ENCODE measurements at places on chromosomes 2 and 18.

DNA sequence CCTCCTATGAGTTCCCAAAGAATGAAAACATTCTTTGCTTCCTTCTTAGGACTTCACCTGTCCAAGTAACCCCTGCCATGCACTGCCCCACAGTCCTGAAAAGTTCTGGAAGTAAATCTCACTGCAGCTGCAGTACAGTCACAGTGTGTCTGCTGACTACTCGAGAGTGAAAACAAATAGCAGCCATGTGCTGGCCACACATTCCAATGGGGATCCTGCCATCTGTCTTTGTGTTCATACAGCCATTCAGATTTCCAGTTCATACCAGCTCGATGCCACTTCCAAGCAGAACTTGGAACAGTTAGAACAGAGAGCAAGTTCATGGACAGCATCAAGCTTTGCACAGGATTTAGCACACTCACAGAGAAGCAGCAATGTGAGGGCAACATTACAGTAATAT, 629.9 kb upstream of the ACVR2A start:
- no peak for DNase-seq

DNA sequence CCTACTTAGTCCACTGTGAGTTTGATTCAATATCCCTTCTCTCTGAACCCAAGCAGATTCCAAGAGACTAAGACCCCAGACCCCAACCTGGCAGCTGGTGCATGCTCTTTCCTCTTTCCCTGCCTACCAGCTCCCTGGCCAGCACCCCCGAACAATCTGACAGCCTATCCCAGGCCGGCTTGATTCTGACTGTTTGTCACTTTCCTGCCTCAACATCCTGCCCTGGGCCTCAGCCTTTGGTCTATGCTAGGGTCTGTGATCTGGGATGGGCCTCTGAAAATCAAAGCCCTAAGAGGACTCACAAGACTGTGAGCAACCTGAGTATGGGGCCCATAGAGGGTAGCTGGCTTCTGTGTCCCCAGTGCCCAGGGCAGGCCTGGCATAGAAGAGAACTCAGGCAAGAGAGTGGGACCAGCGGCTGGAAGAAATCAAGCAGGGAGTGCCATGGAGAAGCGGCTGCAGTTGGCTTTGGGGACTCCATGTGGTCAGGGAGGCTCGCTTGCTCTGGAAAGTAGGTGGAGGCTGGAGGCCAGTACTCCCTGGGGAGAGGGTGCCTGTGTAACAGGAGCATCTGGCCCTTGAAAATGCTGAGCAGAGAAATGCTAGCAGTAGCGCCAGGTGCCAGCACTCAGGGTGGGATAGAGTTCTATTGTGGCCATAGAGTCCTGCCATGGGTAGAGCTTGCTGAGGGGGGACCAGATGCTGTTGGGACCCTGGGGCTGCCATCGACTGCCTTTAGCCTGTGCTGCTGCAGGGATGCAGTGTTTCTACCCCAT, 343.9 kb downstream of the DYSF start:
- no peak for DNase-seq

GRCh38 chr2:37349231-37349860, 4.9 kb downstream of the QPCT start:
- DNase-seq = no peak

DNA sequence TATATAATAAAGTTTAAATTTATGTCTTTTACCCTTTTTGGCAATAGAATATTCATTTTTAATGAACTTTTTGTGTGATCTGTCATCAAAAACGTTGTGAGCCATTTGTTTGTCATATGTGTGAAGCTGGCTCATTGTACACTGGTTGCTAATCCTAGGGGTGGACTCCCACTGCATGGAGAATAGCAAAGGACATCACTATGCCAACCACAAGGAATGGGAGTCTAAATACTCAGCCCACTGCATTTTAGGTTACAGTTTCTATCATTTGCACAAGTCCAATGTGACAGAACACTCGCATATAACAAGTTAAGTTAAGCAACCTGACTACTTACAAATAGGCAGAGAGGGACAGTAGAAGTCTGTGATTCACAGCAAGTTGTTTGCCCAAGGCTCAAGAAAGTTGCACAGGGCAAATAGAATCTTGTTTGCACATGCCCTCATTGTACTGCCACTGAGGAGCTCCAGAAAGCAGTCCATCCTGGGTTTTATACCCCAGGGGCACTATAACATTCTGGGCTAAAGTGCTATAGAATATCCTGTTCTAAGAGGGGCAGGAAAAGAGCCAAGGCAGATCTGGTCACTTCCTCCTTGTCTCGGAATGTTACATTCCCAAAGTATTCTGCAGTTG, 545.9 kb upstream of the GCFC2 start:
- no peak for DNase-seq

- no peak for DNase-seq
These were observed 120.6 kb upstream of the MYCN start for GRCh38 chr2:15819562-15820256.

DNA sequence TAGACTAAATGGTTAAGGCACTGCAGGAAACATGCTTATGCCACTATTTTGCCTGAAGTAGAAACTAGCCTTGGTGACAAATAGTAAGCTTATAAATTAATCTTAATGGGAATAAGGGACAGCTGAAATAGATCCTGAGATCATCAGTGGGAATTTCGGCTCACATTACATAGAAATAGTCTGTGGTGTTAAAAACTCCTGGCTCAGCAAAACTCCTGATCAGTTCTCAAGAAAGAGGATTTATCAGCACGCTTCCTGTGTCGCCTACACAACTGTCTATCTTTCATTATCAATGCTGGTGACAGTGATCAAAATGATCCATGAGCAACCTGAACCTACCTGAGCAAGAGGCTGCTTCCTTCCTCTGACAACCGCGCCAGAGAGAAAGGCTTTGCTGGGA, 17.0 kb upstream of the DNER start:
- DNase-seq = no peak

DNA sequence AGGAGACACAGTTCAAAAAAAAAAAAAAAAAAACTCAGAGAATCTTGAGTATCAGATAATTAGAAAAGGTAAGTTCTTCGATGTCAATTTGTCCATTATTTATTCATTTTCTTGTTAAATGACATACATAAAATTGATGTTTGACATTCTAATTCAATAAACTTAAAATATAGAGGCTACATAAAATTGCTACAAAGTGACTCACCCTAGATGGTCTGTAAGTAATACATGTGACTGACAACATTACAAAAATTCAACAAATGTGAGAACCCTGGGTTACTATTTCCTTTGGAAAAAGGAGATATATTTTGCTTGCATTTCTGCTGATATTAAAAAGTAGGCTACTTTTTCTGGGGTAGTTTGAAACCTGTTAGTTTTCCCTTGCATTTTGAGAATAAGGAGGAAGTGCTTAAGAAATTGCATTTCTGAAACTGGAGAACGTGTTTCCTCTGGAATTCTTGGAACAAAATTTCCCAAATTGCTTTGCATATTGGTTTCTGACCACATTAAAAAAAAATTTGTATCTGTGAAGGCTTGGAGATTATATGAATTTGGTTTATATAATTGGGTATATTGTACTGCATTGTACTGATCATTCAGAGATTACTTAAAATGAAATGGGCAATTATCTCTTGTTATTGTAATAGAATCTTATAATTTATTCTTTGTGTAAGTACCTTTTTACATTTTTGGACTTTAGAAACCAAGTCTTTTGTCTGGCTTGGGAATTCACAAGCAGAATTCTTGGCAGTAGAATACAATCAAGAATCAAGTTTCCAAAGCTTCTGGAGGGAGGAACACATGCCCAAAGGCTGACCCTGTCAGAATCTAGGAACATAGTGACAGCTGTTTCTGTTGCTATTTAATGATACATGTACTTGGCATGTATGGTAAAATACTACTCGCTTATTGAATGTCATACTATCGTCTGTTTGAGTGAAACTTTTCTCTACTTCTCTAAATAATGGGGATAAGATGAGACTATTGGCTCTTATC, 106.1 kb downstream of the DSEL start:
- DNase-seq = no peak

DNA sequence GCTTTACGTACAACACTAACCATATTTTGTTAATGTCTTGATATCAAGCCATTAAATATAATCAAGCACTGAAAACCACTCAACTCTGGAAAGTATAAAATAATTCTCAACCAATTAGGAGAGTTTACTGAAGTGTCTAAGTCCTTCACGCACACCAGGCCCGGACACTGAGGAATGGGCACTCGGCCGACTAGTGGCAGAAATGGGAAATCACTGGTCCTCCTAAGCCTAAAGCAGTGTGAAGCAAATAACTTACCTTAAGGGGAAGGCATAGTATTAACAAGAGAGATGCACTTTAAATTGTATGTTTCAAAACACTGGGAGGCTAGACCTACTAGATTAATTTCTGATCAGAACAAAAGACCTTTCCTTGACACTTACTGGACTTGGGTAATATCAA, 45.7 kb downstream of the FAM210A start:
- peak; percentile 6 for DNase-seq

GRCh38 chr18:36372903-36373311, 75.4 kb downstream of the FHOD3 start:
- no peak for DNase-seq

DNA sequence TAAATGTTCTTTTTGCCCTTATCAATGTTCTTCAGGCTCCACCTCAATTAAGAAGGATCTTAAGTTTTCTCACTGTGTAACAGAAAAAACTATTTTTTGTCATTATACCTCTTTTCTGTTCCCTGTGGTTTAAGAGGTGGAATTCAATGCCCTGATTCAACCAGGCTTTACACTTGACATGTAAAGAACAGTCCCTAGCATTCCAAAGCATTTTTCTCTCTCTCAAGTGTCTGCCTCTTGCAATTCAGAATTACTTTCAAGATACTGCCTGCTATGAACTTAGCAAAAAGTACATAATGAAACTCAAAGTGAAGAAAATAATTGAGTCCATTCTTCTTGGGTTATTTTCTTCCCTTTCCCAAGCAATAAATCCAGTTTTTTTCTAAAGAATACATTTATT, 160.6 kb upstream of the NOL4 start:
- no peak for DNase-seq

GRCh38 chr2:122851161-122851560, 1095.7 kb downstream of the TSN start:
- DNase-seq = no peak

DNA sequence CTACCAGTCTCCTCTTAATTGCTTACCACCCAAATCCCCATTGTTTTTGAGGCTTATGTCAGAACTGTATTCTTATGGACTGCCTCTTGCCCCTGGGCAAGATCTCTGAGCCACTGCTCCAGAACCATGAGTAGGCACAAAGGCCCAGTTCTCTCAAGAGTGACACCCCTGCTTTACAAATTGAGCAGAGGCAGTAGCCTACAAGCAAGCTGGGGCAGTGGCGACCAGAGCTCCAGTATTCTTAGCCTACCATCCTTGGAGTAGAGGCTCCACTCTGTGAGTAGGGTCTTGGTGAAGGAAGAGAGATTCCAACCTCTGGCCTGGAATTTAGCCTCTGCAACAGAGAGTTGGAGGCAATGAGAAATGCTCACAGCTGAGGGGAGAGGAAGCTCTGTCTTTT, 36.5 kb downstream of the WDR75 start:
- DNase-seq = no peak

- no peak for DNase-seq
These were observed 9.6 kb downstream of the CYRIA start for GRCh38 chr2:16655905-16656642.

DNA sequence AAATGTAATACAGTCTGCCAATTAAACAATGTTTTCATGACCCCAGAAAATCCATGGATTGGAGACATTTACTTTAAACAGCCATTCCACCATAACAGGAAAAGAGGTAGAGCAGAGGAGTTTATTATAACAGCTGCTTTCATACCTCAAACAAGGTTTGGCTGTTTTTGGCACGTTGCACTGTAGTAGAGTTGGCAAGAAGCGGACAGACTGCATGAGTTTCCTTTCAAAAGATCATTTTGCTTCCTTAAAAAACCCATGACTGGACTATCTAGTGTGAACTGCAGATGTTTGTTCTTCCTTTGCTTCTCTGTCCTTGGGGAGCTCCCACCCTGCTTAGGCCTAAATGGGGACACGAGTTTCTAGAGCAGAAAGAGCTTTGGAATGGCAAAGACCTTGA, 108.5 kb upstream of the THOC1 start:
- no peak for DNase-seq

DNA sequence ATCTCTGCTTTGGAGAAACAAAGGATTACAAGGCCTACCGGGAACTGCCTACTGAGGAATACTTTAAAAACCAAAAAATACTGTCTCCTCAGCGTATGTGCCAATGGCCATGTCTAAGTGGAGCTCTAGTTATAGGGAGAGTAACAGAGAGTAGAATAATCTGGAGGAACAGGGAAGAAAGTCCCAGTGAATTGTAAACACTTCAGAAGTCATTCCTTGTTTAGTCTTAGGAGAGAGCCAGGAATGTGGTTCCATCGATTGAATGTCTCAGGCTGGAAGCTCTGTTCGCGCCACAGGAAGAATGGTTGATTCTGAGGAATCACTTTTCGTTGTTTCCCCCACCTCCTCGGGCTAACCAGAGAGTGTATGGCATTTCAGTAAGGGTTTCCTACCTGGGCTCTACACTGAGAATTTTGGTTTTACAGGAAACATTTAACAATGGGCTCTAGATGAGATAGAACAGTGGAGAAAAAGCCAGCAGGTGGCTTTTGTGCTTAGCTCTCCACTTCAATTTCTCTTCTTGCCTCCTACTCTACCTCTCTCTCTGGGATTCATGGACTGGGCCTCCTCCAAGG, 88.7 kb downstream of the ACVR1 start:
- DNase-seq = no peak

GRCh38 chr2:186241874-186242273, 244.2 kb upstream of the ZC3H15 start:
- no peak for DNase-seq

GRCh38 chr2:182597570-182598295, 118.3 kb upstream of the DNAJC10 start:
- DNase-seq = no peak

DNA sequence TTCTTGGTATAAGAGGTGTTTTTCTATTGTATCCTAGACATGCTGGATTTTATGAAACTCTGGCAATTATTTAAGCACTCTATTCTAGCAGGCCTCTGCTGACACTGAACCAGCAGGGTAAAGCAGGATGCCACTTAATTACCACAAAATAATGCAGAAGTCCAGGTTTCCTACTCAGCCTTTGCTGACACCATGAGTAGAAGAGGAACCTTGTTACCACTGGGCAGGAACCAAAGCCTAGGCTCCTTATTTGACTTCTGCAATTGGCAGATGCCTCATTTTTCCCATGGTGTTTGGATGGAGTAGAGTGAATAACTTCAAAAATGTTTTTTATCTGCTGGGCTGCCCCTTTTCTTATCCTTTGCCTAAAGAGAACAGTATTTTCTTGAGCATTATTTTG, 60.8 kb downstream of the THNSL2 start:
- no peak for DNase-seq

GRCh38 chr2:112314856-112315255, 39.5 kb downstream of the ZC3H6 start:
- DNase-seq = no peak

GRCh38 chr18:3015851-3016250, 2.9 kb upstream of the LPIN2 start:
- no peak for DNase-seq

GRCh38 chr2:214127571-214127970, 283.3 kb upstream of the VWC2L start:
- DNase-seq = no peak

GRCh38 chr2:100539221-100539620, 23.6 kb upstream of the PDCL3 start:
- DNase-seq = no peak
